ENCODE measurements at places on chromosomes 16 and 17.

- DNase-seq, result no peak
These were observed 657.8 kb downstream of the MAF start for GRCh38 chr16:78942625-78943245.

GRCh38 chr17:71383091-71383490, 737.7 kb upstream of the SOX9 start:
- DNase-seq, result no peak

GRCh38 chr17:77455111-77455890, 314.5 kb downstream of the SEC14L1 start:
- peak; percentile 78 for DNase-seq

DNA sequence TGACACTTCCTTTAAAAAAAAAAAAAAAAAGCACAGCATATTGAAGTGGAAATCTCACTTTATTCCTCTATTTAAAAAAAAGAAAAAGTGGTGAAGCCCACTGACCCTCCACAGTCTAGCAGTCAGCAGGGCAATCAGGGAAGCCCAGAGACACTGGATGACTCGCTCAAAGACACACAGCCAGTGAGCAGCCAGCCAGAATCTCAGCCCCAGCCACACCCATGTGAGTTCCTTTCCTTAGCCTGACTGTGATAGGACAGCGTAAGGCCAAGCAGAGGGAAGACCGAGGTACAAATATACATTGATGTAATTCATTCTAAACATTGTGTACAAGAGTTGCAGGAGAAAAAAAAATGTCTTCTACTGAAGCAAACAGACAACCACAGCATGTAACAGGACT, 22.5 kb downstream of the XPO6 start:
- peak; percentile 72 for DNase-seq

DNA sequence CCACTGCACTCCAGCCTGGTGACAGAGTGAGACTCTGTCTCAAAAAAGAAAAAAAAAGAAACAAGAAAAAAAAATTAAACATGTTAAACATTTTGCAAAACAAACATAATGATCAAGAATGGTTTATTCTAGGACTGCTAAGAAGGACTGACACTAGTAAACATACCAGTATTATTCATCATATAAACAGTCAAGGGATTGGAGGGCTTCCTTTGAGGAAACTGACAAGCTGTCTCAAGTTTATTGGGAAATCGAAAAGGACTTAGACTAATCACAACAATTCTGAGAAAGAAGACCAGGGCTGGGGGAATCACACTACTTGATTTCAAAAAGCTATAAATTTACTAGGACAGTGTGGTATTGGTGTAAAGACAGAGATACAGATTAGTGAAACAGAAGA, 75.5 kb downstream of the MYH10 start:
- no peak for DNase-seq

- DNase-seq, result no peak
These were observed 19.8 kb downstream of the JPH3 start for GRCh38 chr16:87621976-87622713.

- no peak for DNase-seq
These were observed 8.2 kb upstream of the ZP2 start for GRCh38 chr16:21219551-21219950.

DNA sequence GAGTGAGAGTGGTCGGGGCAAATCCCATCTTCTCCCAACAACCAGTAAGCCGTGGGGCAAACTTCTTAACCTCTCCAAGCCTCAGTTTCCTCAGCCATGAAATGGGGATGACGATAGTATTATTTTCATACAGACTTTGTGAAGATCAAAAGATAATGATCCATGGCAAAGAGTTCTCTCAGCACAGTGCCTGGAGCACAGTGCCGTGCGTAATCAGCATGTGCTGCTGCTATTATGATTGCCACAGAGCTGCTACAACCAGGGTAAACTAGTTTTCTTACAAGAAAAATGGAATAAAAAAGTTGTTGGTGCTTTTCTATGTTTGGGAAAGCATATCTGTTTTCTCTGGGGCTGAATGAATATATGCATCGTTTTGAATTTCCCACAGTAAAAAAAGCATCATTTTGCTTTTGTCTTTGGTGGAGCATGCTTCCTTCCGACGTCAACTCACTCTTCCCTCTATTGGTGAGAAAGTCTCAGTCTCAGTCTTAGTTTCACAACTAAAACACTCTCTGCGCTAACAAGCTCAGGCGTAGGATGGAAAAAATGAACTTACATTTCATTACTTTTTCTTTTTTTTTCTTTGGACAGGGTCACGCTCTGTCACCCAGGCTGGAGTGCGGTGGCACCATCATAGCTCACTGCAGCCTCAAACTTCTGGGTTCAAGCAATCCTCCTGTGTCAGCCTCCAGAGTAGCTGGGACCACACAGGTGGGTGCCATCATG, 37.2 kb downstream of the CDK5R1 start:
- no peak for DNase-seq

DNA sequence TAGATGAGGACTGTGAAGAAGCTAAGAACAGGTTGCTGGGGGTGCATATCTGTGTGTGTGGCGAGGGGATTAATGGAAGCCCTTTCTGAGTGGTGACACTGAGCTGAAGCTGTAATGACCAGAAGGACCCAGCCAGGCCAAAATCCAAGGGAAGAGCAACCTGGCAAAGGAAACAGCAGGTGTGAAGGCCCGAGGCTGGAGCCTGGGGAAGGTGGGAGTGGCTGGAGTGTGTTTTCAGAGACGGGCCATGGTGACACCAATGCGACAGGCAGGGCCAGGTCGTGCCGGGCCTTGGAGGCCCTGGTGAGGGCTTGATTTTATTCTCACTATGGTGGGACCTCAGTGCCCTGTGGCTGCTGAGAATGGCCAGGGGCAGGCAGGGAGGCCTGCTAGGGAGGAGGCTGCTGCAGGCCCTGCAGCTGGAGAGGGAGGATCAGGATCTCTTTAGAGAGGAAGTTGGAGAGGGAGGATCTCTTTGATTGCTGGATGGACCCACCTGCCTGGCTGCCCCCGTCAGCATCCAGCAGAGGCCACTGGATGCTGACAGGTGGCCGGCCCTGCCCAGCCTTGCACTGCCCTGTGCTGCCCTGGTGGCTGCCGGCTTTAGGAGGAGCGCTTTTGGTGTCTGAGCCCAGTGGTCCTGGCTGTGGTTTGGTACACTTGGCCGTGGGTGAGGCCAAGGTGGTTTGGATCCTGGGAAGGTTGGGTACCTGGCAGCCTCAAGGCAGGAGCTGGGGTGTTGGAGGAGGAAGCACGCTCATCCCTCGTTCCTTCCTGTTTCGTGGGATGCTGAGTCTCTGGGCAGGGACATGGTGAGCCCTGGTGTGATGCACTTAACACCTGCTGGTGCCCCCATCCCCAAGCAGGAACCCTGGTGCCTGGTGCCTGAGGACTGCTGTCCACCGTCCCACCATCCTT, 188.3 kb downstream of the SEC14L1 start:
- peak; percentile 60 for DNase-seq

- DNase-seq, result no peak
These were observed 20.6 kb downstream of the ACSM1 start for GRCh38 chr16:20676837-20677236.

DNA sequence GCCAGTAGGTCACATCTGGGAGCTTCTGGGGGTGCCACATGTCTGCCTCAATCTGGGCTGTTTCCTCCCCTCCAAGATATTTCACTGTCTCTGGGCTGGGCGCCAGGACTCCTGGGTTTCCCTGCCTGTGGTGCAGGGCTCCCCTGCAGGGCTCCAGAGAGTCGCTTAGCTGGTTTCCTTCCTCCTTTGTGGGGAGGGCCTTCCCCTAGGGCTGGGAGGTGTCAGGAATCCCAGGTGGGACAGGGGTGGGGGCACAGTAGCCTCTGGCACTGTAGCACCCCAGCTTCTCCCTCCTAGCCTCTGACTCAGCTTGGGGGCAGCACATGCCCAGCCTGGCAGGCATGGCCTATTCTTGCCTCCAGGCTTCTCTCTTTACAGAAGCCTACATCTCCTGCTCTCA, 2.6 kb downstream of the RARA start:
- DNase-seq, result no peak

- DNase-seq, result no peak
These were observed 86.8 kb upstream of the WSB1 start for GRCh38 chr17:27207073-27207513.
